ENCODE measurements at places on chromosomes 7 and 10.

GRCh38 chr7:18202315-18203045 is 174.8 kb upstream of the PRPS1L1 start:
- no peak for DNase-seq

DNA sequence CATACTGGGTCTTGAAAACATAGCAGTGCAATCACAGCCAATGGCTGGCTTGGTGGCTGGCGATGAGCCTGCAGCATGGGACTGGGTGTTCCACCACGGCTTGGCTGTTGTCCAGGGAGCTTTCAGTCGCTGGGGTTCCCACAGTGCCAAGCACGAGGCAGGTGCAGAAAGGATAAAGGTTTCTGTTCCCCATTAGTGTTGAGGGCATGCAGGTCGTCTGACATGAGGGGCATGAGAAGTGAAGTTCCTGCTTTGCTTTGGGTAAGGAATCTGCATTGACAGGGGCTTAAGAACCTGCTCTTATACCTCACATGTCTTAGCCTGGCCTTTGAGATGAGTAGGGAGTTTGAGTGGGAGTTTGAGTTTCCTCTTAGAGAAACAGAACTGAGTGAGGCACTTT is 9.0 kb upstream of the CFTR start:
- no peak for DNase-seq

GRCh38 chr10:130707389-130707979 is 571.3 kb downstream of the GLRX3 start:
- peak; percentile 18 for DNase-seq

- DNase-seq, result no peak
Observed at GRCh38 chr7:953547-954327, 743 bp downstream of the ADAP1 start.

DNA sequence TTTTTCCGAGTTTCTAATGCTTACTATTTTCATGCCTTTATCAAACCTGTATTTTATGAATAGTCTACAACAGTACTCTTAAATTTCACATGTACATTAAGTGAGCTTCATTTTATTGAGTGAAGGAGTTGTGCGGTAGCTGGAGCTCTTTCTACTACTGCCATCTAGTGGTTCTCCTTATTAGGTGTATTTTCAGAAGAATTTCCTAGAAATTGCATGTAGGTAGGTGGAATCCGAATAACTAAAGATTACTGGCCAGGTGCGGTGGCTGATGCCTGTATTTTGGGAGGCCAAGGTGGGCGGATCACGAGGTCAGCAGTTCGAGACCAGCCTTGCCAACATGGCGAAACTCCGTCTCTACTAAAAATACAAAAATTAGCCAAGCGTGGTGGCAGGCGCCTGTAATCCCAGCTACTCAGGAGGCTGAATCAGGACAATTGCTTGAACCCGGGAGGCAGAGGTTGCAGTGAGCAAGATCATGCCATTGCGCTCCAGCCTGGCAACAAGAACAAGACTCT is 38.3 kb downstream of the LRRC72 start:
- peak; percentile 74 for DNase-seq

DNA sequence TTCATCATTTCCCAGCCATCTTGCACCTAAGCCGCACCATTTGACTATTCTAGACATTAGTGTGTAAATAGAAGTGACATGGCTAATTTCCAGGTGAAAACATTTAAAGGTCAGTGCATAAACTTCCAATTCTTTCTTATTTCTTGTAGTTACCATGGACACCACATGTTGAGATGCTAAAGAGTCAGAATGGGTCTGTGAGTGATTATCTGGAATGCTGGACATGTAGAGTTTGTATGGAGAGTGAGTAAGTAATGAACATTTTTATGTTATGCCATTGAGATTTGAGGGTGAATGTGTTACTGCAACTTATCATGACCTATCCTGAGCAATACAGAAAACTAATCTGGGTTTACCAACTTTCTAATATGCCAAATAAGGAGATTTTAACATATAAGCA is 60.4 kb downstream of the MEOX2 start:
- no peak for DNase-seq

- peak; percentile 49 for DNase-seq
Observed at GRCh38 chr7:30135301-30136116, 723 bp downstream of the MTURN start.

DNA sequence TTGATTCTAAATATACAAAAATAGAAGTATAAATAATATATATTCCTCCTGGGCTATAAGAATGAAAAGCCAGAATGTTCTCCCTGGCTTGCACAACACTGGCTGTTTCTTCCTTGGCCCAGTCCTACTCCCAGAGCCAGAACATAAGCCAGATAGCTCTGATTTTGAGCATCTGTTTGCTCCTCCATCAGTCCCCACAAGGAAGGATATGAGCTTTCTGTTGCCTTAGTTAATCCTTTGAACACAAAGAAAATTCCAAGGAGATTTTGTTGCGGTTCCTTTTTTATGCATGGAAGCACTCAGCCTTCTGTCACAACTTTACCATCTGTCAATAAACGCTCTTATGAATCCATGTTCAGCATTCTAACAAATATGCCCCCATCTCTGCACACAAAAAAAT is 361.8 kb downstream of the IPMK start:
- DNase-seq, result peak; percentile 91

DNA sequence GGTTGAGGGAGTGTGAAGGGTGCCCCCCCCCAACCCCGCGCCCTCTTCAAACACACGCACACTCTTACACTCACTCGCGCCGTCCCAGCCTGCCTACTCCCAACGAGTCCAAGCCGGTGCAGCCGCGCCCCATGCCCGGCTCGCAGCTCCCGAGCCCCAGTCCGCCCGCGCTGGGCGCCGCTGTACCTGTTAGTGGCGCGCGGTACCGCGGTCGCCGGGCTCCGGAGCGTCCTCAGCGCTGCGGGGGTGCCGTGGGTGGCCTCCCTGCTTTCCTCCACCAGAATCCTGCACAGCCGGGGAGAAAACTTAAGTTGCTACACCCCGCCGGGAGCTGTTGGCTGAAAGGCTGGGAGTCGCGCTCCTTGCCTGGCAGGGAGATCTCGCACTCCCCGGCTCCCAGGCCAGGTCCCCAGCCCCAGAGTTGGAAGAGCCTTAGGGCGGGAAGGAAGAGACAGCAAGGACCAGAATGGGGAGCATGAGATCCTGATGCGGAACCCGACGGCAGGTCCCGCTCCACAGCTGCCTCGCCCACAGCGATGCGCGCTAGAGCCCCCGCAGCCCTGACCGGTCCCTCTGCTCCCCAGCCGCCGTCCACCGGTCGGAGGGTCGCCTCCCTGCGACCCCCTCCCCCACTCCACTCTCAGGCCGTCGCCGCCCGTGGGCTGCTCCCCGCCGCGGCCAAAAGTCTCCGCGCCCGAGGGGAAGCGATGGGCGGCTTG is 863 bp downstream of the ST8SIA6 start:
- DNase-seq, result peak; percentile 33

GRCh38 chr10:103514244-103514643 is 20.7 kb downstream of the NEURL1 start:
- no peak for DNase-seq

GRCh38 chr7:116228241-116228640 is 17.9 kb downstream of the TES start:
- no peak for DNase-seq

DNA sequence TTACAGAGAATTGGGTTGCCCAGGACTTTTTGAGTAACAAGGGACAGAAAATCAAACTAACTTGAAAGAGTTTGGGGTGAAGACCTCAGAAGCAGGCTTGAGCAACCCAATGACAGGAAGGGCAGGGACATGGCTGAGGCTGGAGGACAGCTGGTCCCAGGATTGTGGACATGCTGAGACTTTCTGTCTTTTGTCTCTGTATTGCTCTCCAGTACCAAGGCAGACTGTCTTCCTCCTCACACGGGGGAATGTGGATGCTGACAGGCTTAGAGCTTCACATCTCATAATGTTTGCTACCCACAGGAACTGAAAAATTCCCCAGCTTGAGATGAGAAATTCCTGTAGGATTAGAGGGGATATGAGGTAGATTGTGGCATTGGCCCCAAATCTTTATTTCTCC is 229.6 kb downstream of the PHF14 start:
- no peak for DNase-seq
